GM12878 (cell line): ENCODE measurements at places on chromosomes 1 and 21. TPM values are rescaled to one million over a fixed set of nuclear protein-coding genes. Genes with fewer than 3 reads are reported as not detected.

KCNJ9 gene
- not detected in 2 replicates for total RNA-seq

AGT gene
- 0.69 and 0.85 TPM in 2 replicates for total RNA-seq

COL11A1 gene
- total RNA-seq: not detected in 2 replicates

LCE1C gene
- 0.77 and 1.7 TPM in 2 replicates for total RNA-seq

TMEM269 gene
- total RNA-seq: 0.13 and 0.18 TPM in 2 replicates

NCF2 gene
- 68.8 and 71.1 TPM in 2 replicates for total RNA-seq

MAEL gene
- total RNA-seq: 0.10 and 0.27 TPM in 2 replicates

CDC7 gene
- total RNA-seq: 23.0 and 24.5 TPM in 2 replicates

FAM177B gene
- total RNA-seq: not detected in 2 replicates

MFAP2 gene
- total RNA-seq: not detected in 2 replicates

RSBN1 gene
- total RNA-seq: 13.1 and 19.0 TPM in 2 replicates

KLHDC7A gene
- total RNA-seq: not detected in 2 replicates

TRIM45 gene
- 0.44 and 0.48 TPM in 2 replicates for total RNA-seq

CALML6 gene
- 0.21 TPM in 1 of 2 replicates, not detected in the other for total RNA-seq

PTPN7 gene
- 99.8 and 102 TPM in 2 replicates for total RNA-seq

TMEM82 gene
- total RNA-seq: not detected in 2 replicates

CR1L gene
- not detected in 2 replicates for total RNA-seq

OR2M3 gene
- total RNA-seq: not detected in 2 replicates

AGBL4 gene
- total RNA-seq: not detected in 2 replicates

ZFP69 gene
- total RNA-seq: 4.3 and 4.4 TPM in 2 replicates

HES5 gene
- total RNA-seq: 0.15 TPM in 1 of 2 replicates, not detected in the other
